Left colon (tissue), 2 donors: ENCODE measurements at places on chromosomes 16 and 17. TPM values are rescaled to one million over a fixed set of nuclear protein-coding genes. Genes with fewer than 3 reads are reported as not detected.
A peak's percentile ranks its signal among the peaks of the same experiment; 100 is the strongest.

- no peak for DNase-seq
Observed at GRCh38 chr16:12567602-12568001, 236.1 kb downstream of the CPPED1 start.

DNA sequence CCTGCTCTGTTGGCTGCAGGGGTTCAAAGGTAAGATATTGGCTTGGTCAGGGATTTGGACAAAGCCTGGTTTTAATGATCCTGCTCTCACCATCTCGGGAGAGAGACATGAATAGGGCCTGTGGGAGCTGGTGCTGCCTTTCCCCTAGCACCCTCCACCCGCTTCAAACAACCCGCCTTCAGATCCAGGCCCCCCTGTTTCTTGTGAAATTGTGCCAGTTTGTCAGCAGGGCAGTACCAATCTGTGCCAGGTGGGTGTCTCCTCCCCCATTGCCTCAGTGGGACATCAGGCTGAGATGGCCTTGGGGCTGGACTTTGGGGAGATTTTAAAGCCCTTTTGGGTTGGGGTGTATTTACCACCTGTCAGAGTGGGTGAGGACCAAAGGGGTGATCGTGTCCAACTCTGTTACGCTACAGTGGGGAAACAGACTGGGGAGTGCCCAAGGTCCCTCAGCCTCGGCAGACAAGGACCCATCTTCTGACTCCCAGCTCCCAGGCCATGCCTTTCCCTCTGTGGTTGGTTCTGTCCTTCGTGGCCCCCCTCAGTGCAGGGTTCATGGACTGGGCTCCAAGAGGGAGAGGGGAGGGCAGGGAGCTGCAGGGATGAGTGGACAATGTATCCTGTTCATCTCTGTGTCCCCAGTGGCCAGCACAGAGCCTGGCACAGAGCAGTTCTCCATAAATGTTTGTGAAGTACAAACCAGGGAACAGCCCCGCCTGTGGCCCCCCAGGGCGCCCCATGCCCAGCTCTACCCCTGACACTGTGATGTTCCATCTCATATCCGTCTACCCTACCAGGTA is 3.3 kb downstream of the ARHGAP23 start:
- no peak for DNase-seq

- DNase-seq, result no peak
Observed at GRCh38 chr16:16154281-16154951, 68.9 kb downstream of the ABCC6 start.

- no peak for DNase-seq
Observed at GRCh38 chr17:47831934-47832327, 461 bp downstream of the LRRC46 start.

DNA sequence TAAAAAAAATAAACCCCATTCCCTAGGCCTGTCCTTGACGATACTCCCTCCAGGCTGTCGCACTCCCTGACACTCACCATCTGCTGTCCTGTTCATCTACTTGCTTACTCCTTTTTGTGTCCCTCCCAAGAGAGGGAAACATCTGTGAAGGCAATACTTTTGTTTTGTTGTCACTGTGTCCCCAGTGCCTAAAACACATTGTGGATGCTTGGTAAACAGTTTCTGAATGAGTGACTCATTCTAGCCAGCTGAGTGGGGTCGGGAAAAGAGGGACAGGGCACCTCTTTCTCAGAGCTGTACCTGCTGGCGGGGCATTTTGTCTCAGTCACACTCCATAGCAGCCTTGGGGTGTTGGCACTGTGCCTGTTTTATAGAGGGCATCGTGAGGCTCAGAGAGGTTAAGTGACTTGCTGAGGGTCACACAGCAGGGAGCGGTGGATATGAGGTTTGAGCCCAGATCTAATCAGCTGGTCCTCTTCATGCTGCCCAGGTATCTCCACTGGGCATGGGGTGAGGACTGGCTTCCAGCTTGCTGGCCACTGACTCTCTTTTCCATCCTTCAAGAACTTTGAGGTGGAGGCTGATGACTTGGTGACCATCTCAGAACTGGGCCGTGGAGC is 15.6 kb downstream of the MAP2K3 start:
- no peak for DNase-seq

DNA sequence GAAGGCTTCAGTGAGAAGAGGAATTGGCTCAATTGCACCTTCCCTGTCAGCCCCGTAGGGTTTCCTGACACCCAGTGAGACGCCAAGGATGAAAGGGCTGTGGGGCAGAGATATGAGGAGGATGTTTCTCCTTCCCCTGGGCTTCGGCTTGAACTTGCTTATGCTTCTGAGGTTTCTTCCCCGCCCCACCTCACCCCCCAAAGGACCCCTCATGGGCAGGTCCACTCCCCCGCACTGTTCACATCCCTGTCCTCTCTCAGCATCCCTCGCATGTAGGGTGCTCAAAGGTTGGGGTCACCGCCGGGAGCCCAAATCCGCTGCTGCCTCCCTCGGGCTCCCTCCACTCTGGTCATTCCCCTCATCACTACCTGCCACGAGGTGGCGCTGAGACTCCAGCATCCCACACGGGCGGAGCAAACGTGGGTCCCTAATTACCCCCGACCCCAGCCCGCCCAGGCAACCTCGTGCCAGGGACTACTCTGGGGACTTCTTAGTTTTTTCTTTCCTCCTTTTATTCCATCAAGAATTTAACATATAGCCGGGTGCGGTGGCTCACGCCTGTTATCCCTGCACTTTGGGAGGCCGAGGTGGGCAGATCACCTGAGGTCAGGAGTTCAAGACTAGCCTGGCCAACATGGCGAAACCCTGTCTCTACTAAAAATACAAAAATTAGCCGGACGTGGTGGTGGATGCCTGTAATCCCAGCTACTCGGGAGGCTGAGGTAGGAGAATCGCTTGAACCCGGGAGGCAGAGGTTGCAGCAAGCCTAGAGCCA is 3.3 kb upstream of the TRARG1 start:
- DNase-seq, result peak; percentile 42

DNA sequence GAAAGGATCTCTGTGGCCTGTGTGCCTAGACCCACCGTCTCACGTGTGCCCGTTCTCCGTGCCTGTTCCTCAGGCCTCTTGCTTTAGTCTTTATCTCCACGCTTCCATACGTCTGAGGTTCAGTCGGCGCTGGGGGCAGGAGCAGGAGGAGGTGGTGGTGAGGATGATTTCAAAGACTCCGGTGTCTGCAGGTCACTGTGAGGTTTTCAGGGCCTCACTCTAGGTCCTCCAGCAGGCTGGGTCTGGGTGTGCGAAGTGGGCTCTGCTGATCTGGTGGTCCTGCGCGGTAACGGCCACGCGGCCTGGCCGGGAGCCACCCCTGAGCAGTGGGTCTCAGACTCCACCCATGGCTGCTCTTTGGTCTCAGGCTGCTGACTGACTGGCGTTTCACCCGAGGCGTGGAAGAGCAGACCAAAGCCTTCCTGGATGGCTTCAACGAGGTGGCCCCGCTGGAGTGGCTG is 14.4 kb upstream of the CLEC18A start:
- no peak for DNase-seq

Gene KRTAP17-1
- not detected for total RNA-seq

Gene ARL5C
- total RNA-seq, result 0.56 TPM
